Calu3 (cell line): ENCODE measurements at places on chromosomes 12 and 14.

DNA sequence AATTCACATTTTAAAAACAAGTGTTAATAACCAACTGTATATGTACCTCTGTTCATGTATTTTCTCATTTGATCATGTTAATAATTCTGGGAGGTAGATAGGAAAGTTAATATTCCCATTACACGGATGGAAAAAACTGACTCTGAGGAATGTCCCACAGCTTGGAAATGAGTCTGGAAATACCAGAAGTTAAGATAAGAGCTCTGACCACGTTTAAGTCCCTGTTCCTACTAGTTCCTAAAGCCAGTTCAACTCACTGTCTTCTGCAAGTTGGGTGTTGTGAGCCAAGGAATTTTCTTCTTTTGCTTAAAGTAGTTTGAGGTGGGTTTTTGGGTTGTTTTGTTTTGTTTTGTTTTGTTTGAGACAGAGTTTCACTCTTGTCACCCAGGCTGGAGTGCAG is 104.5 kb downstream of the TMEM30B start:
- H3K27me3 ChIP-seq = no peaks in the 10 kb centered on the region
- H3K4me1 ChIP-seq = peaks cover 42% of the 10 kb centered on the region
- DNase-seq = no peak
- H3K4me3 ChIP-seq = no peak overlapping the region
- H3K36me3 ChIP-seq = peaks cover 18% of the 10 kb centered on the region

- no peak overlapping the region for H3K4me3 ChIP-seq
- DNase-seq = no peak
- no peaks in the 10 kb centered on the region for H3K27me3 ChIP-seq
- H3K27ac ChIP-seq = no peak overlapping the region
- H3K36me3 ChIP-seq = no peaks in the 10 kb centered on the region
Observed at GRCh38 chr12:67062193-67062592, 207.0 kb upstream of the CAND1 start.

DNA sequence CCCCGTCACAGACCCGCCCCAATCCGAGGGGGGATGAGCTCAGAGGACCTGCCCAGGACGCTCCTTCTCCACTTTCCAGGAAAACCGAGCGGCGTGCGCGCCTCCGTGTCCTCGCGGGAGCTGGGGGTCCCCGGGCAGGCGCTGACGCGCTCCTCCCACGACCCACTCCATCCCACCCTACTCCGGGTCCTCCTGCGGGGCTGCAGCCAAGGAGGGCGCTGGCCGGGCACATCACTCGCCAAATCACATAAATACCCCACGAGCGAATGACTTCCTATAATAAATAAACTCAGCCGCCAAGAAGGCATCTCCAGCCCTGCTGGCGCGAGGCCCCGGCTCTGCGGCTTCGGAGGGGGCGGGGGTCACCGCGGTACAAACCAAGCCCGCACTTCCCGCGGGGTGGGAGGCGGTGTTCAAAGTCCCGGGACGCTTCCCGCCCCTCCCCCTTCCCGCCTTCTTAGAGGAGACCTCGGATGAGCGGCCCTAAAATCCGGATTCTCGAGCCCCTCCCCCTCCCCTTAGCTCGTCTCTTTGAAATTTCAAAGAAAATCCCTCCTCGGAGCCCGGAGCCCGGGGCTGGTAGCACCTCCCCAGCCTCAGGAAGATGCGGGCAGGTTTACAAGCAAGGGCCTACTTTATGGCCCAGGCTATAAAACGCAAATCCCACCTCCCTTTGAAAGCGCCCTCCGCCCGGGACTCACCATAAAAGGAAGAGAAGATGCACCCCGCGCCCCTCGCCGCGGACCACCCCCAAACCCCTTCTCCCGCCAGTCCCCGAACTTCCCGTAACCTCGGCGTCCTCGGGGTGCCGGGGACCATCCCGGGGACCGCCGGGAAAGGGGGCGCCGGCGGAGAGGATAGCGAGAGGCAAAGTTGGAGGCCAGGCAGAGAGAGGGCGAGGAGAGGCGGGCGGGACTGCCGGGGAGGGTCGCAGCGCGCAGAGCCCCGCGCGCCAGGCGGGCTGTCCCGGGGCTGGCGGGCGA is 712 bp upstream of the FZD10 start:
- no peaks in the 10 kb centered on the region for H3K27me3 ChIP-seq
- H3K4me1 ChIP-seq = no peaks in the 10 kb centered on the region
- no peak overlapping the region for H3K4me3 ChIP-seq
- no peak overlapping the region for H3K27ac ChIP-seq
- DNase-seq = no peak

GRCh38 chr12:78418919-78419318 is 445.7 kb upstream of the SYT1 start:
- H3K4me1 ChIP-seq = no peaks in the 10 kb centered on the region
- H3K36me3 ChIP-seq = no peaks in the 10 kb centered on the region
- H3K27me3 ChIP-seq = no peaks in the 10 kb centered on the region
- H3K27ac ChIP-seq = no peak overlapping the region
- DNase-seq = no peak
- no peak overlapping the region for H3K4me3 ChIP-seq

- H3K27ac ChIP-seq = no peak overlapping the region
- no peak for DNase-seq
- H3K4me3 ChIP-seq = no peak overlapping the region
- H3K36me3 ChIP-seq = no peaks in the 10 kb centered on the region
- H3K27me3 ChIP-seq = peaks cover 34% of the 10 kb centered on the region
Observed at GRCh38 chr14:96627811-96628775, 125.9 kb downstream of the PAPOLA start.

- no peaks in the 10 kb centered on the region for H3K36me3 ChIP-seq
- H3K4me3 ChIP-seq = no peak overlapping the region
- peaks cover 16% of the 10 kb centered on the region for H3K4me1 ChIP-seq
- H3K27ac ChIP-seq = no peak overlapping the region
Observed at GRCh38 chr14:53751650-53752049, 205.0 kb downstream of the BMP4 start.

GRCh38 chr12:29572464-29572863 is 75.0 kb upstream of the OVCH1 start:
- peaks cover 23% of the 10 kb centered on the region for H3K27me3 ChIP-seq
- DNase-seq = no peak
- H3K36me3 ChIP-seq = no peaks in the 10 kb centered on the region
- no peak overlapping the region for H3K4me3 ChIP-seq
- no peak overlapping the region for H3K27ac ChIP-seq

GRCh38 chr12:123035841-123036240 is 55.4 kb downstream of the ARL6IP4 start:
- no peaks in the 10 kb centered on the region for H3K27me3 ChIP-seq
- H3K27ac ChIP-seq = no peak overlapping the region
- H3K4me3 ChIP-seq = no peak overlapping the region

GRCh38 chr12:110790301-110790700 is 47.6 kb upstream of the PPP1CC start:
- H3K36me3 ChIP-seq = no peaks in the 10 kb centered on the region
- H3K27me3 ChIP-seq = no peaks in the 10 kb centered on the region
- no peak for DNase-seq
- no peak overlapping the region for H3K4me3 ChIP-seq
- peaks cover 11% of the 10 kb centered on the region for H3K4me1 ChIP-seq

DNA sequence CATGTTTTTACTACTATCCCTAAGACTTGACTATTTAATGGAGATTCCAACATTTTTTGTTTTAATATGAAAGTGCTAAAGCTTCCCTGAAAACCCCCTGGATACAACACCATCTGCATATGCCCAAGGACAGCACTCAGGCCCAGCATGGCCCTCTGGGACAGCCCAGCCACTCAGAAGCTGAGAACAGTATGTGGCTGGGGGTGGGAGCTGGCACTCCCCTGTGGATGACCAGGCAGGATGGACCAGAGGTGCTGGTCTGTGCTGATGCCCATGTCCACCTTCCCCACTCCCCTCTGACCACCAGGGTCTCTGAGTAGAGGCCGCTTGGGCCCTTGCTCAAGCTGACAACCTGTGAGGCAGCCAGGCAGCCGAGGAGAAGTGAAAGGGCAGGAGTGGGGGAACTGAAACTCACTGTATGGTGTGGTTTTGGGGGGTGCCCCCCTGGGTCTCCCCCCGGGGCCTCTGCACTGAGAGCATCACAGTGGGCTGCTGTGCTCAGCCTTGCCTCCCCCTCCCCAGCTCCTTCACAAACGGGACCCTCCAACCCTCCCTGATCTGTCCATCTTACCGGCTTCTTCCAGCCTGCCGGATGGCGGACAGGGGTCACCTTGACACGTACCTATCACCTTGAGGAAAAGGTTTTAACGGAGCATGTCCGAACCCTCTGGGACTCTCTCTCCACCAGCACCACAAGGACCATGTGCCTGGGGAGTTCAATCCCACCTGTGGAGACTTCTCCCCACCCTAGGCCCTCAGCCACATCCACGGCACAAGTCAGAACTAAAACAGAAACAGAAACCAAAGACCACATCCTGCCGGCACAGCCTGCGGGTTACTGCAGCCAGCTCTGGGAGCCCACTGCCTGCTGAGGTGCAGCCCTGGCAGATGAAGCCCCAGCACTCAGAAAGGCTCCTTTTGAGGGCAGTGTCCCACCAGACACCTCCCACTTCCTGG is at the start of gene TMEM229B:
TSS of gene TMEM229B (minus strand) at position 785 of the 957 bp plus-strand sequence. CDS start 14,798 bp downstream, outside the sequence.
- H3K27me3 ChIP-seq = peaks cover 22% of the 10 kb centered on the region
- H3K4me3 ChIP-seq = no peak within 1 kb of the TSS
- no peak within 1 kb of the TSS for H3K27ac ChIP-seq
- DNase-seq = no peak

DNA sequence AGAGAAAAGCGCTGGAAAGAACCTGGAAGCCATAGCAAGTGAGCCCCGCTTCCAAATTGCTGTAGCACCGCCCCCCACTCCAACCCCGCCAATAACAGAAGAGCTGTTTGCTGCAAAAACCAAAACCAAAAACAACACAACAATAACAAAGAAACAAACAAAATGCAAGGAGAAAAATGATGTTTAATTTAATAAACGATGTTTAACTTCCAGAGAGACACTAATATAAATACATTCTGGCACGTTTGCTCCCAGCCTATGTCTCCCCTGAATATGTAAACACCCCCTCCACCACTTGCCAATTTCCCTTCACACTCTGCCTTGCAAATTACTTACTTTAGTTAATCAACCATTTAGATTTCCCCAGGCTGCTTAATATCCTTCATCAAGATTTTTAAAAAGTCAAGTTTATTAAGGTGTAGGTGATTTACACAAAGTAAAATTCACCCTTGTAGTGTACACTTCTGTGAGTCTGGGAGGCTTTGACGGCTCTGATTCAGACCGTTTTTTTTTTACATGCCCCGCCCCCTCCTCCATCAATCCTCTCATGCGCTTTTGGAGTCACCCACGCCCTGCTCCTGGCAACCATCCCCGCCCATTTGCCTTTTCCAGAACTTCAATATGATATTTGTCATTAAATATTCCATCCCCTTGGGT is 482 bp upstream of the IFI27L2 start:
- peak overlapping the region; percentile 37 for H3K27ac ChIP-seq
- peak overlapping the region; percentile 86 for H3K4me3 ChIP-seq
- H3K4me1 ChIP-seq = peaks cover 14% of the 10 kb centered on the region
- peak; percentile 41 for DNase-seq

DNA sequence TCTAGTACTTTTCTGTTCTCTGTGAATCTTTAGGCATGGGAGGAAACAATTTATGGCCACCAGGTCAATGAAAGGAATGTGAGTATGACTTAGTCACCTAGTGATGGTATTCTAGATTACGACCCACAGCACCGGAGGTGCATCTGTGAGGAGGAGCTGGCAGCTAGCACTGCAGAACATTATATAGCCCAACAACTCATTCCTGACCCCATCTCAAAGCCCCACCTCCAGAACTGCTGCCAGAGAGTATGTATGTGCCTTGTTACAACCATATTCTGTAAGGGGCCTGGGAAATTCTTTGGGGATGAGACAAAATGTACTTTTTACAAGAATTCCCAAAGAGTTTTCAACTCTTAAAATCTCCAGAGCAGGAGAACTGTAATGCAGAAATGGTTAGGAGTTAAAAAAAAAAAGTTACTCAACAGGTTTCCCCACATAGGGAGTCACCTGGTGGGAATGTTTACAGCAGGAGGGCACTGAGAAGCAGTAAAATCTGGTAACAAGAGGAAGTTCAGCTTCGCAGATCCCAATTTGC is 34.9 kb upstream of the CERS5 start:
- H3K4me3 ChIP-seq = no peak overlapping the region
- H3K27ac ChIP-seq = peak overlapping the region; percentile 72

DNA sequence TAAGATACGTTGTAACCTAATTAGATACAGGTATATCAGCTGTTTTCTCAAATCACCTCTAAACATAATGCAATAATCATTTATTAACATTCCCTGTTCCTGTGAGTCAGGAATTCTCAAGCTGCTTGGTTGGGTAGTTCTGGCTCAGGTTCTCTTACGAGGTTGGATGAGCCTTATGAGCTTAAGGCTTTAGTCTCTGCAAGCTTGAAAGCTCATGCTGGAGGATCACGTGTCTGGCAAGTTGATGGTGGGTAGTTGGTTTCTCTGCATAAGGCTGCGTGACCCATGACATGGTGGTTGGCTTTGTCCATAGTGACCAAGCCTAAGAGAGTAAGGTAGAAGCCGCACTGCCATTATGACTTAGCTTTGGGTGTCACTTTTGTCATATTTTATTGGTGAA is 62.0 kb downstream of the PLEKHA5 start:
- peak overlapping the region; percentile 27 for H3K27ac ChIP-seq
- H3K27me3 ChIP-seq = no peaks in the 10 kb centered on the region
- peaks cover 4% of the 10 kb centered on the region for H3K36me3 ChIP-seq
- peaks cover 41% of the 10 kb centered on the region for H3K4me1 ChIP-seq
- no peak overlapping the region for H3K4me3 ChIP-seq

- H3K27ac ChIP-seq = no peak overlapping the region
- peaks cover 17% of the 10 kb centered on the region for H3K27me3 ChIP-seq
- no peak for DNase-seq
- peaks cover 4% of the 10 kb centered on the region for H3K4me1 ChIP-seq
- H3K4me3 ChIP-seq = no peak overlapping the region
Observed at GRCh38 chr14:88208858-88209257, 114.2 kb downstream of the KCNK10 start.

DNA sequence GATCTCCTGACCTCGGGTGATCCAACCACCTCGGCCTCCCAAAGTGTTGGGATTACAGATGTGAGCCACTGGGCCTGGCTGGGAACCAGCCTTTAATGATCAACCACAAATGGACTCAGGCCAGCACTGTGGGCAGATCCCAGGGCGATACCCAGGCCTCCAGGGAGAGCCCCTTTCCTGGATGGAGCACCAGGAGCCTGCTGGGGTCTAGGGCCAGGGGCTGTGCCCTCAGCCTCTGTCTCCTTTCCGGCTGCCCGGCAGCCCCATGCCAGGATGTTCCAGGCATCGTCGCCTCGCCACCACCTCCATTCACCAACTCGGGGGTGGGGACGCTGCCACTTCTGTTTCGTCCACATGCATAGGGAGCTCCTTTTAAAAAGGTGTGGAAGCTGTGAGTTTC is 2.3 kb downstream of the ADGRD1 start:
- no peak overlapping the region for H3K4me3 ChIP-seq
- no peak for DNase-seq
- H3K4me1 ChIP-seq = no peaks in the 10 kb centered on the region
- H3K27ac ChIP-seq = no peak overlapping the region
- no peaks in the 10 kb centered on the region for H3K36me3 ChIP-seq
- H3K27me3 ChIP-seq = peaks cover 43% of the 10 kb centered on the region

- H3K27ac ChIP-seq = peak overlapping the region; percentile 97
- H3K4me1 ChIP-seq = peaks cover 9% of the 10 kb centered on the region
- H3K36me3 ChIP-seq = peaks cover 39% of the 10 kb centered on the region
- peak; percentile 71 for DNase-seq
Observed at GRCh38 chr12:57430112-57430930, 522 bp downstream of the R3HDM2 start.
